ENCODE measurements at places on chromosomes 4 and X. TPM values are rescaled to one million over a fixed set of nuclear protein-coding genes. Genes with fewer than 3 reads are reported as not detected.

Gene ADGRG4
- not detected for polyA plus RNA-seq

DNA sequence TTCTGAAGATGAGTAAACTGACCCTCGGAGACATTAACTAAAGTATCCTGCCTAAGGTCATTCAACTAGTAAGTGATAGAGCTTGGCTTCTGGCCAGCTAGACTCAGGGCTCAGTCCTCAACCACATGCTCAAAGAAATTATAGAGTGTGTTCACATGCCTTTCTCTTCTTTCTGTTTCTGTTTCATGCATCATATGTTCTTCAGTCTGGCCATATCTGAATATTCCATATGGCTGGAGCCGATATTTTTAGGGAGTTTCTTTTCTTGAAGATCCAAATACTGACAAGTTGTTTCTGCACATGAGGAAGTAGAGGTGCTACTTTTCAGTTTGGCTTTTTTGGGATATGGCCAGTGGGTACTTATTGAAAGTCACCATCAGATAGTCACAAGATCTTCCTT lies 44.9 kb downstream of the MMRN1 start:
- DNase-seq, result no peak

DNA sequence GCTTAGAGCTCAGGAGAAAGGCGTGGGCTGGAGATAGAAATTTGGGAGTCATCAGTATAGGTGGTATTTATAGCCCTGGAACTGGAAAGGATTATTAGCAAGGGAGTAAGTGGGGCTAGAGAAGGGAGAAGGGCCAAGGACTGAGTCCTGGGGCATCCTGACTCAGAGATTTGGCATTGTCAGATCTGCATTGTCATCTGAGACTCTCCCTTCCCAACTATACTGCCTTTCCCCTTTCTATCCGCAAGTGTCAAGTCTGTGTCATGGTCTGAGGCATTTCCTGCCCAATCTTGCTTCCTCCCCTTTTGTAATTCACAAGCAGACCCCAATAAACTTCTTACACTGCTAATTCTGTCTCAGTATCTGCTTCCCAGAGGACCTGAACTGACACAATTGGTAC lies 24.4 kb upstream of the SLC25A43 start:
- DNase-seq, result no peak

Gene PABPC5
- 5.4 TPM for polyA plus RNA-seq

Gene ZBTB49
- 6.2 TPM for polyA plus RNA-seq

- DNase-seq, result no peak
Measured at GRCh38 chr4:15375667-15376066, 52.2 kb upstream of the C1QTNF7 start.

DNA sequence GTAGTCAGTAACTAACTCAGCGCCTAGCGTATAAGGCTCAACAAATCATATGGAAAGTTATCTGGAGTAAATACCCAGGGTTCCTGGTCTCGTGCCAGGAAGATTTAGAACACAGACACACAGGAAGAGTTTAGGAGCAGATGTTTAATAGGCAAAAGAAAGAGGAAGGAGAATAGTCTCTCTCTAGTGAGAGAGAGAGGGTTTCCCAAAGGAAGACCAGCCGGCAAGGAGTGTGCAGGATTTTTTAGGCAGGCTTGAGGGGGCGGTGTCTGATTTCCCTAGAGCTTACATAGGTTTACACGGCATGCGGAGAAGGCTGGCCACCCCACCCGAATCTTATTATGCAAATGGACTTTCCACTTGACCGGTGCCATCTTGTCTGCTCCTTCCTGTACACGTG lies 284.0 kb upstream of the FRG1 start:
- peak; percentile 38 for DNase-seq

GRCh38 chr4:71338846-71339593 lies at the start of gene SLC4A4:
Gene SLC4A4, plus strand, starts transcription at chr4:71339020.
- DNase-seq, result no peak

DNA sequence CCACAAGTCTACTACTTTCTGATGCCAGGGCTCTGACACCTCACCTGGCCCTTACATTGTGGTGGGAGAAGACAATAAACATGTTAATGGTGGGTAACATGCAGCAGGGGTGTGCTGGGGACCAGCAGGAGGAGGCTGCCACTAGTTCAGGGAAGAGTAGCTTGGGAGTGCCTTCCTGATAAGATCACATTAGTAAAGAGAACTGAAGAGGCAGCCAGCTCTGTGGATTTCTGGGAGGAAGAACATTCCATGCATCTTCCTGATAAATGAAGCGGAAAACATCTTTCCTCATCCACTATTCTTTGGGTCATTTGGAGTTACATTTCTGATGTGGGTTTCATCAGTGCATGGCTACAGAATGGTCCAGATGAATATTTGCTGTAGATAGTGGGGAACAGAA lies 9.0 kb downstream of the RNF150 start:
- no peak for DNase-seq

DNA sequence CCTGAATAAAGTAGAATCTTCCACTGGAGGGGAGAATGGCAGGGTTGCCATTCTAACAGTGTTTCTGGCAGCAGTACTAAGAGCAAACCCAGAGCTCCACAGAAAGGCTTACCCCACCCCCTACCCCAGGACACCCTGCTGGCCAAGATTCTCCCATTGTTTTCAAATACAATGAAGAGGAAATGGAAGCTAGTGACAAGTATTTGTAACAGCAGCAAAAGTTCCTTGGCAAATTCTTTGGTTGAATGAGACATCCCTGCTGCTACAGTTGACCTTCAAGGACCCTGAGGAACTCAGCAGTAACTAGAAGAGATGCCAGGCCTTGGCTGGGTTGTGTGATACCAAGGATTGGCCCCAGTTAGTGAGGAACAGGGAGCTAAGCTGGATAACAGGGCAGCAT lies 124.2 kb upstream of the DGKK start:
- no peak for DNase-seq

Measured in hindlimb muscle (tissue), 1 donor.